Astrocyte of the cerebellum (primary cell): ENCODE measurements at places on chromosomes 11 and 22.

- DNase-seq, result no peak
These were observed 257.3 kb downstream of the MIAT start for GRCh38 chr22:26914519-26915185.

DNA sequence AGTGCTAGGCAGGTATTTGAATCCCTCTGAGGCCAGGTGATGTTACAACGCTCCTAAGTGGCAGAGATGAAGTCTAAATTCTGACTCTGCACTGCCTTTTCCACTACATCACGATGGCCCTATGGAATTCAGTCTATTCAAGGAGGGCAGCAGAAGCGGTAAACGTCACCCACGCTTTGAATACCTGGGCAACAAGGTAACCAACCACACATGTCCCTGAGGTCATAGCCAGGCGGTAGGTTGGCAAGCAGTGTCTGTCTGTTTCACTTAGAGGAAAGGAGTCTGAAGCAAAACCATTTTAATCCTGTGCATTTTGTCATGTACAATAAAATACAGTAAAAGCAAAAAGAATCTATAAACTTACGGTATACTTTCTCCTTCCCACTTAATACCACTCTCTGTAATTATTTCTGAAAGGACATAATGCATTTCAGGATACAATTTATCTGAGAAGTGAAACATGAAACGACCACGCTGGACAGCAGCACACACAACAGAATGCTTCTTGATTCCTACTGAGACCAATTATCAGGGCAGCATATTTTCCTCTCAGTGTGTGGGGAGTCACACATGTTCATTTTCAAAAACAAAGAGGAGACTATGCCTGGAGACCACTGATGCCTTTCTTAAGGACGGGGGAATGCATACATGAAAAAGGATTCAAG lies 51.3 kb downstream of the PRDM10 start:
- DNase-seq, result no peak

DNA sequence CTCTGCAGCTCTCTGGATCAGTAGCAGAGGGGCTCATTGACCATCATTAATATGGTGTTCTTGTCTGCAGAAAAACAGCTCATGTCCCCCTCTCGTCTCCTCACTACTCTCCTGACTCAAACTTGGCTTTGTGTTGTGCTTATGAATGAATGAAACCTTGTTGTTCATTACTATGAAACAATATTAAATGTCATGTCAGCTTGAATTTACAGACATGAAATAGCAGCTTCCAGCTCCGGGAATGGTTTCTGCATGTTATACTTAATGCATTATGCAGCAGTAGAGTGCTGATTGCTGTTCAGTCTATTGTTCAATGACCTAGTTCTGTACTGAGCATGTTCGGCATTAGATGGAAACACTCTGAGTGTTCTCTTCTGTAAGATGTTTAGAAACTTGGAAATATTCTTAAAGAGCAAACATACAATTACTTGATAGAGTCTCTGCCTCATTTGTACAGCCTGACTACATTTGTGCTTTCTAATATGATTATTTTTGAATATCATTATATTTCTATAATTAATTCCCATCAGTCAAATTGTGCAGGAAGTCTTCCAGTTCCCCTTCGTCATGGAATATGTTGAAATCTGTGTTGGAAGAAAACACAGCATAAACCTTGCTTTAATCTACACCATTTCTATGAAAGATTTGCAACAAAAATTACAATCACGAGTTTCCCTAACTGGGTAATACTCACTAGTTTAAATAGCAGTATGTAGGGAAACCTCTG lies 340.4 kb downstream of the SOX6 start:
- no peak for DNase-seq

DNA sequence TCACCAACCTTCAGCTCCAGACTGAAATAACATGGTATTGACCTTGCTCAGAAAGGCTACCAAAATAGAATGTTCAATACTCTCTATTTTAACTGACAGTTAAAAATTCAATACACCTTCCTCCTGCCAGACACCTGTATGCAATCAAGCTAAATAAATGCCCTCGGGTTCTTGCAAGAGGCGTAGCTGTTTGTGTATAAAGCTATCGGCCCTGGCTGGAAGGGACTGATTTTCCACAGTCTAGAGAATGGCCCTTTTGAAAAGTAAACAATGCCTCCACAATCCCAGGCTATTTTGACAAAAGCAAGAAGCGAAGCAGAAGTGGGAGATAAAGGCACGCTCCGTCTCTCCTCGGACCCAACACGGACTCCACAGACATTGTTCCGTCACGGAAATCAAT lies 791.2 kb downstream of the BRD1 start:
- no peak for DNase-seq

GRCh38 chr11:46557684-46558151 lies 36.1 kb downstream of the AMBRA1 start:
- no peak for DNase-seq

GRCh38 chr22:37627121-37627520 lies 12.3 kb upstream of the SH3BP1 start:
- no peak for DNase-seq

GRCh38 chr11:36381015-36381360 lies 84.9 kb downstream of the PRR5L start:
- DNase-seq, result no peak

- DNase-seq, result no peak
These were observed 2.8 kb downstream of the EHD1 start for GRCh38 chr11:64875369-64876228.

DNA sequence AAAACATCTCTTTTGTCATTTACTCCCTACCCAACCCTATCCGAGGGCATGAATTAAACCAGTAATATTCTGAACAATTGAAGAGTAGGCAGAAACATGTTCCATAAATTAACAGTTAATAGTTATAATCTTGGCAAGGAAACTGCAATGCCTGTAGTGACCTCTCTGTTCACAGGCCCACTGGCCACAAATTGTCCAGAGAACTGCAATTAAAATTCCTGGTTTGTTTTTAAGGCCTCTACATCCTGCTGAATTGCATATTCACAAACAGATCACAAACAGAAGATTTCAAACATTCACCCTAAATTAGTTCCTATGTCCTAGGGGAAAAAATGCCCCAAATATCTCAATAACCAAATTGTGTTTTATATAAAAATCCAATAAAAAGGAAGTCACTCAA lies 143.2 kb upstream of the TRPC6 start:
- DNase-seq, result no peak

DNA sequence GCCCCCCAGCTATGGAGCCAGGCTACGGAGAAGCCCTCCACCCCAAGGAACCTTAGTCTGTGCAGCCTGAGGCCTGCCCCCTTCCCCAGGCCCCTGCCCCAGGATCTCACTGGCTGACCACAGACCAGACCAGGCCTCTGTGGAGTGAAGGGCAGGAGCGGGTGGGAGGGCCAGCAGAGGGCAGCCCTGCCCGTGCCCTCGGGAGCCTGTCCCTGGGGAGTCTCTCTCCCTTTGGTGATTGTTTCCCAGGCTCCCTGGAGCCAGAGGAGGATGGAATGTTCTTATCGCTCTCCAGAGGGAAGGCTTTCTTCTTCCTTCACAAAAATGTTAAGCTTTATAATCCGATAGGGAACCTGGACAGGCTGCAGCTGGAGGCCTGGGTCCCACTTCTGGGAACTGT lies 455.3 kb downstream of the SOX6 start:
- no peak for DNase-seq

- no peak for DNase-seq
These were observed 32.5 kb upstream of the GRAMD4 start for GRCh38 chr22:46587492-46588278.

GRCh38 chr11:65315204-65315865 lies 669 bp downstream of the CDC42EP2 start:
- DNase-seq, result no peak

DNA sequence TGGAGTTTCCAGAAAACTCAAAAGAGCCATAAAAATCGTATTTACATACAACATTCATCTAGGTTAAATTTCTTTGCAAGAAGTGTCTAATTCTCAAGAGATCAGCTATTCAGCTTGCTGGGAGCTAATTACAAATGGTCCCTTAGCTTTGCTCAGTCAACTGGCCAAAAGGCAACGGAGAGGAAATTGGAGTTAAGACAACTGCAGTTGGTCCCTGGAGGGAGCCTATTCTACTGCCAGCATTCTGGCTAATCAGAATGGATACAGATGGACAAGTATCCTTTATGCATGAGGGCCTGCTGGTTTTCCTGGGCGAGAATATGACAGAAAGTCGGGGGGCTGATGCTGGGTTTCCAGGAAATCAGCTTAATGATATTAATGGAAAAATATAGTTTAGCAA lies 45.5 kb downstream of the KCNJ1 start:
- DNase-seq, result no peak
